Activated CD4-positive, alpha-beta T cell treated with anti-CD3 and anti-CD28 coated beads, Interleukin-2, amount 50 U/mL, for 4 hours (primary cell): ENCODE measurements at places on chromosomes 13 and 19.
A peak's percentile ranks its signal among the peaks of the same experiment; 100 is the strongest.

DNA sequence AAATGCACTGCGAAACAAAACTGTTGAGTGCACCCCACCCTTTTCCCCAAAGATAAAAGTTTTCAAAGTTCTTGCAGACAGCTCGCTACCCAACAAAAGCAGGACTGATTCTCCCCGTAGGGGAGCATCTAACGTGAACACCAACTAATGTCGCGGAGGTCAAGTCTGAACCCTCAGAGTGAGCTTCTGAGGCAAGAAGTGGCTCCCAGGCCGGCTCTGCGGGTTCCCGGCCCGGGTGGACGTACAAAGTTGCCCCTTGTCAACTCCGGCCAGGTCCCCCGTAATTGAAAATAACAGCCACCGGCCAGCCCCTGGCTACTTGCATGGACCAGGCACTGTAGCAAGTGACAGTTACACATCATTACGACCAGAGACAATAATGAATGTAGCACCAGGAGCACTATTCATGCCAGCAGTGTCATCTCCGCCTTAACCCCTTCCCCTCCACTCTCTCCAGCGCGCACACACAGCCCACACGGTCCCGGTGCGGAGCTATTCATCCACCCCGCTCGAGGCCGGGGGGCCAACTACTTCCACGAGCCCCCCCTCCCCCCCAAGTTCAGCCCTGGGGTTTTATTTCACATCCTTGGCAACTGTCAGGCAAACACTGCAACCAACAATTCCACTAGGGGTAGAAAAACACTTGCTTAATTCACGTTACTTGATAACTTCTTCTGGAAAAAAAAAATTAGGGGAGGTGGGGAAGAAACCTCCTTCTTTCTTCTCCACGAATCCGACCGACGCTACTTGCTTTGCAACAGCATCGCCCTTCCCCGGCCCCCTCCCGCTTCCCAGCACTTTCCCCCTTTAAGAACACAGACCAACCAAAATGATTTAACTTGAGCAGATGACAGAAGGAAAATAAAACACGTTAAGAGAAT, 1.2 kb downstream of the KLF12 start:
- peak; percentile 40 for DNase-seq

- no peak for DNase-seq
Observed at GRCh38 chr13:46377554-46377953, 9.5 kb downstream of the RUBCNL start.

GRCh38 chr13:25046274-25046984, 49.5 kb upstream of the PABPC3 start:
- no peak for DNase-seq

DNA sequence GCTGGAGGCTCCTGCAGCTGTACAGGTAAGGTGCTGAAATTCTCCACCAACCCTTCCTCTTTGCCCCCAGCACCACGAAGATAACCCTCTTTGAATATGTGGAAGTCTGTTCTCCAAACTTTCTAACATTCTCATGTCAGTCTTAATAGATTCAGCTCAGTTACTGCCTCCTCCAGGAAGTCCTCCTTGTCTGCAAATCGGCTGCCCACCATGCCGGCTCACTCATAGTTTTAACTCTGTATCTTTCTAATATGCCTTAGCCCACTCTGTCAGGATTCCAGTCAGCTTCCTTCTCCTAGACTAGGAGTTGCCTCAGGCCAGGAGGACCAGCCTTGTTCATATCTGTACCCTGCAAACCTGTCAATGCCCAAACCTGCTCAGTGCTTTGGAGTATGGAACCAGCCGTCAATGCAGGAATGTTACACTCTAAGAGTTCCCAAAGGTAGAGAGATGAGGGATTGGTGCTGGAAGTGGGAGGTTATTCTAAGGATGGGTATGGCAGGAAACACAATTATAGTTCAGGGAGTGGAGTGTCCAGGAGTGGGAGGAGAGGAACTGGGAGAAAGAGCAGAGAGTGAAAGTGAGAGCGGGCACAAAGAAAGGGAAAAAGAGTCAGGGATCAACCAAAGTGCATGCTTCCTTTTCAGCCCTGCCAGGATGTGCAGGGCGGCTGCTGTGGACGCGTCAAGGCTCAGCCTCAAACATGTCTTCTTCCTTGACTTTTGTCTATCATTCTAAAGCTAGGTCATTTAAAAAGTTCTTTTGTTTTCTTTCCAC, 38.0 kb upstream of the ALOX5AP start:
- no peak for DNase-seq

DNA sequence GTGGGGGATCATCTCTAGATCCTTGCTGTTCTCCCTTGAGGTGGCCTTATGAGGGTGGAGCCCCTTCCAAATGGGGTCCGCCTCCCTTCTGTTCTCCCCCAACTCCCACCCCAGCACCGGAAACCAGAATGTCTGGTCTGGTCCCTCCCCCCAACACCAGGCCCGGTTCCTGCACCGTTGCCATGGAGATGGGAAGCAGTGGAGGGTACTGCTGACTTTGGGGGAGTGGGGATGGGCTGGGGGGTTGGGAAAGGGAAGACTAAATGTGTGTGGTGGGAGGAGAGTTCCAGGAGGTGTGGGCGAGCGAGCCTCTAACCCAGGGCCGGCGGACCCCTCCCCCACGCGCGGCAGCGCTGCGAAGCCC, 1.7 kb downstream of the SHANK1 start:
- DNase-seq: no peak

DNA sequence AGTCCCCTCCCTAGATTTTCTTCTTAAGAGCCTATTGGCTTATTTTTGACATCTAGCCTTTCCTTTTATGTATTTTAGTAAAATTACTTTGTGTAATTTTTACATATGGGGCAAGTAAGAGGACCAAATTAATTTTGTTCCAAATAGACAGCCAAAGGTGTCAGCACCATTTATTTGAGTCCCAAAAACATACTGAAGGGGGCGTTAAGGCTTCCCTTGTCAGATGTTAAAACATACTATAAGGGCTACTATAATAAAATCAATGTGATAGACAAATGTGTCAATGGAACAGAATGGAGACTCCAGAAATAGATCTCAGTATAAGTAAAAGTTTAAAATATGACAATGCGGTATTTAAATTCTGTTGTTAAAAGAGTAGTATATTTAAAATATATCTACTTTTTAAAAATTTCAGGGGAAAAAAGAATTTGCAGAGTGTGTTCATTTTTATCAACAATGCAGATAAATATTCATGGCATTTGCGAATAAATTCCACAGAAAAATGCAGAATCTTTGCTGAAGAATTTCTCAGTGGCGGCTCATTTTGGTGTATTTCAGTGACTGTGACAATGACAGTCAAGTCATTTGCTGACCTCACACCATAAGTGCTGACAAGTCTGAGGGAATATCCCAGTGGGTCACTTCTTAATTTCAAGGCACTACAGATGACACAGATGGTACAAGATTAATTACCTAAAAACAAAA, 133.7 kb downstream of the MTUS2 start:
- no peak for DNase-seq

DNA sequence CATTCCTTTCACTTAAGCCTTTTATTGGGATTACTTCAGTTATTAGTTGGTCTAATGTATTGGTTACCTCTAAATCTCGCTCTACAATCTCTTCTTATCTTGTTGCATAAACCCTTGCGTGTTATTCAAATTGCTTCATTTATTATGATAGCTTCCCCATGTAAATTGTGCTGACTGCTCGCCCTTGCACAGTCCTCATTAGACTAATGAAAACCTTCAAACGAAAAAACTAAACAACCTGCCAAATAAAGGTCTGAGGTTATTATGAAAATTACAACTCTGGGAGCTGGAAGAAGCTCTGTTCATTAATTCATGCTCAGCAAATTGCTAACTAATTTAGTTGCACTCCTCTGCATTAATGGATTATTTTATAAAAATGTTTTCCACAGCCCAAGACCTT, 320.1 kb downstream of the DACH1 start:
- no peak for DNase-seq

DNA sequence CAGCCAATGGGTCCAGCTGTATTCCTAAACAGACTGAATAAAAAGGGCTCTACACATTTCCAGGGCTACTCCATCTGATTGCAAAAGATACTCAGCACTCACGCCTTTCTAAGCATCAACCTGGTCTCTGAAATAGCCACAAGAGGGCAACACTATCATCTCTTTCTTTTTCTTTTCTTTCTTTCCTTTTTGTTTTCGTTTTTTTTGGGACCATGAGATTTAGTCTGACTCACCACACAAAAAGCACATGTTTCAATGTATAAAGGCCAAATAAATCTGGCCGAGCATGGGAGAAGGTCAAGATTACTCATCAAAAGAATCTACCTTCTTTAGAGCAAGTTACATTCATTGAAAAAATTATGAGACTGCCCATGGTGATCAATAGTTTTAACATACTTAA, 805.6 kb upstream of the ARGLU1 start:
- no peak for DNase-seq

- DNase-seq: no peak
Observed at GRCh38 chr19:46998445-46999125, 21.1 kb upstream of the NPAS1 start.

DNA sequence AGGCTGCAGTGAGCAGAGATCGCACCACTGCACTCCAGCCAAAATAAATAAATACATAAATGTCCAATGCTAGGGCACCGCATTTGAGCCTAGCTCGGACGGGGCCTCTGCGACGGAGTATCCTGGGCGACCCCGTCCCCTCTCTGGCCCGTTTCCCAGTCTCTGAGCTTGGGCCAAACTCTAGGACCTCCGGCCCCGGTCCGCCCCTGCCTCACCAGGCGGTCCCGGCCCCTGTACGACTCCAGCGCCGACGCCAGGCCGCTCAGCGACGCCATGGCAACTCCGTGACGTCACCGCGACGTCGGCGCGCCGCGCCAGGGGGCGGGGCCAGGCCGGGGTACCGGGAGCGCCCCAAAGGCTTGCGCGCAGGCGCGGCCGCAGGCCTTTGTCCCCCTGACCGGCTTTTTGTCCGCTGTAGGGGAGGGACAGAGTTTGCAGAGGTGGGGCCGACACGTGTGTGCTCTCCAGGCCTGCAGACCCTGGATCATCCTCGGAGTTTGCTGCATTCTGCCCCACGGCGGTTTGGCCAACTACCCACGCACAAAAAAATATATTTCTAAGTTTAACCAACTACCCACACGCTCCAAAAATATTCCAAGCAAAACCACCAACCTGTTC, at the start of gene PEX11G:
Gene PEX11G, minus strand, starts transcription at position 300 of the 618 bp plus-strand sequence. Its CDS starts 25 bp downstream, at position 275.
- DNase-seq: peak; percentile 84

- no peak for DNase-seq
Observed at GRCh38 chr13:96104516-96104915, 14.6 kb downstream of the HS6ST3 start.

GRCh38 chr13:46953331-46953730, 56.5 kb upstream of the HTR2A start:
- DNase-seq: no peak

- DNase-seq: no peak
Observed at GRCh38 chr19:6253954-6254733, 25.6 kb downstream of the MLLT1 start.

- DNase-seq: no peak
Observed at GRCh38 chr13:106986687-106987426, 418.9 kb upstream of the ARGLU1 start.

DNA sequence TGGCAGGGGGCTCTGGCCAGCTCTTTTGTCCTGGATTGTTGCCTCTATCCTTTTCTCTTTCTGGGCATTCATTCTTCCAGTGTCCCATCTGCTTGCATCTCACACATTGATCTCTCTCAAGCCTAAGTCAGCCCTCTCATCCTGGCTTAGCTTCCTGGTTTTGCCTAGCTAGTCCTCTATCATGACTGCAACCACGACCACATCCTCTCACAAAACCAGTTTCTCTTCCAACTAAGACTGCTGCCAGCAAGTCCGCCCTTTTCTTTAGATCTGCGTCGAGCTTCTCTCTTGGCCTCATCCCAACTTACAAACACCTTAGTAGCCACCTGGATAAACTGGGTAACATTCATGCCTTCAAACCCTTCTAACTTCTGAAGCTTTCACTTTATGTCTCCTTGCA, 212.2 kb upstream of the HTR2A start:
- DNase-seq: no peak

- DNase-seq: no peak
Observed at GRCh38 chr13:83086948-83087347, 795.3 kb downstream of the SLITRK1 start.

- no peak for DNase-seq
Observed at GRCh38 chr13:41915081-41915480, 45.8 kb downstream of the VWA8 start.

GRCh38 chr13:111858571-111858970, 208.4 kb upstream of the SOX1 start:
- DNase-seq: no peak

DNA sequence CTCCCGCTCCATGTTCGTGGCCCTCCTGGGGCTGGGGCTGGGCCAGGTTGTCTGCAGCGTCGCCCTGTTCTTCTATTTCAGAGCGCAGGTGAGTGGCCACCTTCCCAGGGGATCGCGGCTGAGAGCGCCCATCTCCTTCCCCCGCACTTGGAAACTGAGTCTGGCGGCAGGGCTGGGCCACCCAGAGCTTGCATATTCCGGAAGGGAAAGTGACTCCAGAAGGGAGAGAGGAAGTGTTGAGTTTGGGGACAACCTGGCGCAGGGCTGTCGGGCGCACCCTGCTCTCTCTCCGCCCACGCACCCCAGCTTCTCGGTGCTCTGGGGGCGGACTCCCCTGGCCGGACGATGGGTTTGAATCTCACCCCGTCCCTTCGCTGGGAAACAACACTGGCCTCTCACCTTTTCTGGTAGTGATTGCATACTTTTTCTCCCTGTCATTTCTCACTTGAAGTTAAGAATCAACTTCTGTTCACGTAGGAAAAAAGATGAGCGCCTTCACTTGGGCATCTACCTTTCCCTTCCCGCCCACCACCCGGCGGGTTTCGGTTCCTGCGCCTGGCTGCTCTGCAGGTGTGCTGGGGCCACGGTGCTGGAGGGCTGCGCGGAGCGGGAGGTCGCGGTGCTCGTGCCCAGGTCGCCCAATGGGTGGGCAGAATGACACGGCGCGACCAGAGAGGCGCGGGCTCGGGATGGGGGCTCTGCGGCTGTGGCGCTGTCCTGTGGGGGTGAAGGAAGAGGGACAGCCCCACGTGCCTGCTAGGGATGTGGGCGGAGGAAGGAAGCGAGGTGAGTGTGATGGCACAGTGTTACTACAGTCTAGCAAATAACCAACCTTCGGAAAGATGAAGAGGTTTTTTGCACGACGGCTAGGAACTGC, 721 bp downstream of the TNFSF11 start:
- DNase-seq: peak; percentile 62

DNA sequence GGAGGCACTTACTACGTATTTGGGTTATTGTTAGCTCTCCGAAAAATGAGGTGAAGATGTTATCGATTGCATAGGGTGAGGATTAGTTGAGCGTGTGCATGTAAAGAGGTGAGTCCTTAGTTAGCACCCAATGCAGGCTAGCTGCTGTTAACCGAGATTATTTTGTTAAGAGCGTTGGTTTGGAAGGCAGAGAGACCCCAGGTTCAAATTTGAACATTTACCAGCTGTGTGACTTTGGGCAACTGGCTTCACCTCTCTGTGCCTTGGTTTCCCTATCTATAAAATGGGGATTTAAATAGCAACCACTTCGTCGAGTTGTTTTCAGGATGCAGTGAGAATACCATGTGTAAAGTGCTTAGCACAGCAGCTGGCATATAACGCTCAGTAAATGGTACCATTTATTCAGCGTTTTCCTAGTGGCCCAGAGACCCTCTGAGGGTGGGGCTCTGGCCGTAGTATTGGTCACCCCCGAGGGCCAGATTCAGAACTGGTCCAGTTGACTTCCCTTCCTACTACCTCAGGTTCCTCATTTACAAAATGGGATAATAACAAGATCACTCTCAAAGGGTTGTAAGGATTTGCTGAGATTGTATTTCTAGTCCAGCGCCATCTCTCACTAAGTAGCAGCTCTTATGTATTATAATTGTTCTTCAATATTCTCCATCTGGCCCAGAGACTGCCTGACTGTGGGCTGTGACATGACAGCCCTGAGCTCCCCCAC, 887 bp downstream of the SIPA1L3 start:
- no peak for DNase-seq
